ENCODE measurements at places on chromosomes 5 and 9.

GRCh38 chr9:3043369-3043768, 199.5 kb upstream of the PUM3 start:
- no peak for DNase-seq

GRCh38 chr9:117101008-117101407, 313.8 kb downstream of the ASTN2 start:
- no peak for DNase-seq

DNA sequence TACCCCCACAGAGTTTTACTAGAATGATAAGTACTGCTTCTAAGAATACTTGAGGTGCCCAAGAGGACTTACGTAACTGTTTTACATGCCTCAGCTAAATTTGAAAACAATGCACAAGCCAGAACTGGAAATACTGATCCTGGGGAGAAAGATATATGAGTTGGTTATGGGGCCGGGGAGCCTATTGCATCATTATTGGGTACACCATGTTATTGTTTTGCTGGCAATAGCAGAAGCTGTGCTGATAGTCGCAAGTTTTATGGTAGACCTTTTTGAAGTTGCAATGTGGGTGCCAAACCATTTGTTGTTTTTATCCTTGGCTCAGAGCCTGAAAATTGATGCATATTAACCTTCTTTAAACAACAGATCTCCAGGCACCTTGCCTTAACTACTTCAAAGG, 108.4 kb upstream of the DHFR start:
- DNase-seq, result no peak

DNA sequence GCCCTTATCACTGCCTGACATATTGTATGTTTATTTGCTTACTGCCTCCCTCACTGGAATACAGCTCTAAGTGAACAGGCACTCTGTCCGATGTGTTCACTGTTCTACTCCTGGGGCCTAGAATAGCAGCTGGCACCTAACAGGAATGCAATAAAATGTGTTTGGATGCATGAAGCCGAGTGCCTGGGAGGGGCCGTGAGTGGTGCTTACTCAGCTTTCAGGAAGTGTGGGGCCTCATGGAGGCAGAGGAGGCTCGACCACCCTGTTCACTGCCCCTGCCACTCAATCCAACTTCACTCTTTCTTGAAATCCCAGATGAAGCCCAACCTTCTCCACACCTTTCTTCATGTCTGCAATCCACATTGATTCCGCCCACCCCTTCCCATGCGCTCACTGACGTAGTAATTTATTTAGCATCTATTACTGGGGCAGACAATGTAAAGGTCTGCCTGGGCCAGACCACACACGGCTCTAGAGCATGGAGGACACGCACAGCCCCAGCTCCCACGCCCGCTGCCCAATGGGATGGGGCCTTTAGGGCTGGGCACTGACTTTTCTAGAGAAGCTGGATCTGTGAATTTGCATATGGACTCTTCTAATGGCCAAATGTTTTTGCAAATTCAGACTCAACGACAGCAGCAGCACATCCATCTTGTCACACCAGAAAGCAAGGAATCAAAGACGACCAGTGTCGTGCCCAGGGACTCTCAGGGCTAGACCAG, 21.3 kb downstream of the TBC1D9B start:
- no peak for DNase-seq

GRCh38 chr5:139886213-139886612, 90.6 kb downstream of the PSD2 start:
- no peak for DNase-seq

- no peak for DNase-seq
Measured at GRCh38 chr9:137432687-137433348, 8.3 kb downstream of the ENTPD8 start.

- DNase-seq, result peak; percentile 35
Measured at GRCh38 chr5:38845526-38846378, at the start of gene OSMR. Gene OSMR (plus strand): TSS chr5:38846012. CDS start chr5:38869045, 23,033 bp downstream.

GRCh38 chr5:112023766-112024165, 266.8 kb upstream of the NREP start:
- no peak for DNase-seq

DNA sequence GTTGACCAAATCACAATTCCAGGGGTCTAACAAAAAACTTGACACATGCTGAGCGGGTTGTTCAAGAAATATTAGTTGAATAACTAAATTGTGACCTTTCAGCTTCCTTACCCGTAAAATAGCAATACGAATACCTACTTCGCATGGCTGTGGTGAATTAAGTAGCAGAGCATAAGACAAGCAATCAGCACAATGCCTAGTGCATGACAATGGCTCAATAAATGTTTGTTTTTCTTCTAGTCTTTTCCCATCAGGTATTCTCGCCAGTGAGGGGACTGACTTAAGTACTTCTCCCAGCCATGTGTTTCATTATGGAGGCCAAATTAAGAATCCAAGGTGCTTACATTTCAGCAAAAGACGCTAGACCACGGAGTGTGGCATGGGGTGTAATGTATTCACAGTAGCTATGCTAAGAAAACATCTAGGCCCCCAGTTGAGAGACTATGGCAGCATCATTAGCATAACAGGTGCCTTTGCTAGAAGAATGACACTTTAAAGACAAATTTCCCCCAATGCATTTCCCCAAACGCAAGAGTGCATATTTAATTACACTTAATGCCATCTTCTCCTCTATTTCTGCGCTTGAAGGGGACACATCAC, 145.9 kb downstream of the ASTN2 start:
- no peak for DNase-seq

- DNase-seq, result no peak
Measured at GRCh38 chr9:133396952-133397351, 20.8 kb downstream of the STKLD1 start.

- no peak for DNase-seq
Measured at GRCh38 chr9:133169102-133169501, 5.4 kb upstream of the GBGT1 start.

DNA sequence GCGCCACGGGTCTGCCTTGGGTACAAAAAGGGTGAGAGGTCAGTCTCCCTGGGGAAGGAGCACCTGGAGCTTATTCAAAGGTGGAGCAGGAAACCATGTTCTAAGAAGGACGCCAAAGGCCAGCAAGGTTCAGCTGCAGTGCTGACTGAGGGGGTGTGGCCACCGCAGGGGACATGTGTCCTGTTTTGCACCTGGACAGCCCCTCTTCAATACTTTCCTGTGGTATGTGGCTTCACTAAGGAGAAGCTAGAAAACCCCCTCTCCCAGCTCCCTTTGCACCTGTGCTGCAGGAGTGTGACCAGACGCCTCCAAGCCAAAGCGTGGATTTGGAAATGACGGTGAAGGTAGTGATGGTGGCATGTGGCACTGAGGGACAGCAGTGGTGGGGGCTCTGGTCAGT, 23.6 kb downstream of the TRIM14 start:
- DNase-seq, result no peak

DNA sequence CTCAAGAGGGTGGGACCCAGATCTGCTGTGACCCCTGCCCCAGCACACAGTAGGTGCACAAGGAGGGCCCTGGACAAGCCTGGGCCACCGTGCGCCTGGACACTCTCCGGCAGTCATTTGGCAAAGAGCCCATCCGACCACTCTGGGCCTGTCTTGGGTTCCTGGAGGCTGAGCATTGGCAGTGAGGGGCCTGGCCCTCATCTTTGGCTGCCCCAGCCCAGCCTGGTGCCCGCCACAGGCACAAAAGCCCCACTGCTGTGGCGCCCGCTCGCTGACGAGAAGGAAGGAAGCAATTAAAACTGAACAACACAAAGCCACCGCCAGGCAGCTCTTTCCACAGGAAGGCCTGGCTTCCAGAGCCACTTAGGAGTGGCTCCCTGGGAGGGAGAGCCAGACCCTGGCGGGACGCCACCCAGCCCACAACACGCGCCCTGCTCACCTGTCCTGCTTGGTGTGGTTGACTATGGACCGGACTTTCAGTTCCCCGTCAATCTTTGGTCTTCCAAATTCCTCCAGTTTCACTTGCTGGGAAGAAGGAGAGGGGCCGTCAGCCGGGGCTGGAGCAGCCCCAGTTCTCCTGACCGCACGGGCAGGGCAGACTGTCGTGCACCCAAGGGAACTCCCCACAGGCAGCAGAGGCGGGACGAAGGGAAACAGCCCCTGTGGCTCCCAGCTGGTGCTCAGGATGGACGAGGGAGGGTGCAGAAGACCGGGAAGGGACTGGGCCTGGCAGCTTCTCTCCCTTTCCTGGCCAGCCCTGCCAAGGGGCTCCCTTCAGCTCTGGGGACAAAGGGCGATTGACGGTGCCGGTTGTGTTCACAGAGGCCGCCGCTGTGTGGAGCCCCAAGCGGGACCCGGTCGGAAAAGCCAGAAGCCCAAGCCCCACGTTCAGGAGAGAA, 50.9 kb upstream of the SARDH start:
- no peak for DNase-seq

DNA sequence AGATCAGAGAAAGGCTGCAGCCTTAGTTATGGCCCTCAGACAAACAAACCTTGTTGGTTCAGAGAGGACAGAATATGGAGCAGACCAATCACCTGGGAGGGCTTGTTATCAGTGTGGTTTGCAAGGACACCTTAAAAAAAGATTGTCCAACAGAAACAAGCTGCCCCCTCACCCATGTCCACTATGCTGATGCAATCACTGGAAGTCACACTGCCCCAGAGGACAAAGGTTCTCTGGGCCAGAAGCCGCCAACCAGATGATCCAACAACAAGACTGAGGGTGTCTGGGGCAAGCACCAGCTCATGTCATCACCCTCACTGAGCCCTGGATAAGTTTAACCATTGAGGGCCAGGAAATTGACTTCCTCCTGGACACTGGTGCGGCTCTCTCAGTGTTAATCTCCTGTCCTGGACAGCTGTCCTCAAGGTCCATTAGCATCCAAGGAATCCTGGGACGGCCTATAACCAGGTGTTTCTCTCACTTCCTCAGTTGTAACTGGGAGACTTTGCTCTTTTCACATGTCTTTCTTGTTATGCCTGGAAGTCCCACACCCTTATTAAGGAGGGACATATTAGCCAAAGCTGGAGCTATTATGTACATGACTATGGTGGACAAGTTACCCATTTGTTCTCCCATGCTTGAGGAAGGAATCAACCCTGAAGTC, 36.9 kb upstream of the TBCA start:
- DNase-seq, result no peak

GRCh38 chr5:58299256-58299655, 160.6 kb downstream of the PLK2 start:
- DNase-seq, result no peak

- DNase-seq, result no peak
Measured at GRCh38 chr5:34691326-34691725, 35.2 kb downstream of the RAI14 start.
